Neuronal stem cell (in vitro differentiated cells): ENCODE measurements at places on chromosomes 3 and 15.

DNA sequence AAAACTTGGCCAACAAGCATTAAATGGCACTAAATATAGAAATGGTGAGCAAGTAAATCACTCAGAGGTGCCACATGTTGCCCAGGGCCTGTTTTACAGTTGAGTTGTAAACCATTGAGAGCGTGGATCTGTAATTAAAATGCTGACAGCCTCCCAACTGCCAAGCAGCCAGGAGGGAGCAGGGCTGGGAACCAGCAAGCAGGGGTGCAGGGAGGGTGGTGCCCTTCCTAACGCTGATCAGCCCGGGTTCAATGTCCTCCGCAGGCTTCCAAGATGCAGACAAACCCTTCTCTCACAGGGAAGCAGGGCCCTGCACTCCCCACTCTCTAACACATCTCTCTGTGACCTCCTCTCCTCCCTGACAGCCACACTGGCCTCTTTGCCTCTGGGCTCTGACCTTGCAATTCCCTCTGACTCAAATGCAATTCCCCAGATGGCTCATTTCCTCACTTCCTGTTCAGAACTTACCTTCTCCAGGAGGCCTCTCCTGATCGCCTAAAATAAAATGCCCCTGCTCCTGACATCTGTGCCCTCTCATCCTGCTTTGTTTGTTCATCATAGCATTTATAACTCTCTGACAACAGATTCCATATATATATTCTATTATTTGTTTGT, 40.0 kb downstream of the WNT7A start:
- no peak for DNase-seq

- DNase-seq, result no peak
Observed at GRCh38 chr3:149214702-149215101, 6.9 kb downstream of the CP start.

- no peak for DNase-seq
Observed at GRCh38 chr3:125010393-125010792, 45.4 kb downstream of the HEG1 start.

DNA sequence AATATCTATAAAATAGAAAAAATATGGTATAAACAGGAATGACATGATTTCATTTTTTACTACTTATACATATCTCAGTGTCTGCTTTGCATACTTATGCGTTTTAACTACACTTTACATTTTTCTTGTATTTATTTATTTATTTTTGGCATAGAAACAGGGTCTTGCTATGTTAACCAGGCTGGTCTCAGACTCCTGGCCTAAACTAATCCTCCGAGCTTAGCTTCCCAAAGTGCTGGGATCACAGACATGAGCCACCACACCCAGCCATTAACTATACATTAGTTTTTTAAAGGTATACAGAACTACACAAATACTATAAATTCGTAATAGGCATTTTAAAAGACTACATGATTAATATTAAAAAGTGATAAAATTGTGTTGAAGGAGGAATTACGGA, 9.1 kb downstream of the ADAM10 start:
- no peak for DNase-seq

GRCh38 chr3:171811295-171811912, 1.1 kb upstream of the PLD1 start:
- no peak for DNase-seq

DNA sequence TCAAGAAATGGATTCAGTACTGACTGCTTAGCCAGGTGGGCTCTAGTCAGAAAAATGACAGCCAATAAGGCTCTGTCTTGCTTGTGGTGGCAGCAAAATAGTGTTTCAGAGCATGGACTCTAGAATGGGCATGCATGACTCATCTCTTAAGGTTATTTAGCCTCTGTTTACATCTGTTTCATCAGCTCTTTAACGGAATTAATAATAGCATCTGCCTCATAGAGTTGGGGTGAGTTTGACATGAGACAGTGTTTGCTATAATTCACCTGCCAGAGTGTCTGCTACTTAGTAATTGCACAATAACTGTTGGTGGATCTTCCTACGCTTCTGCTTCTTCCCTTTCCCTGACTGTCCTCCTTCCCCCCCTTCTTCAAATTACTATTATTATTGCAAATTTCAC, 350.4 kb upstream of the SEMA6D start:
- DNase-seq, result no peak

DNA sequence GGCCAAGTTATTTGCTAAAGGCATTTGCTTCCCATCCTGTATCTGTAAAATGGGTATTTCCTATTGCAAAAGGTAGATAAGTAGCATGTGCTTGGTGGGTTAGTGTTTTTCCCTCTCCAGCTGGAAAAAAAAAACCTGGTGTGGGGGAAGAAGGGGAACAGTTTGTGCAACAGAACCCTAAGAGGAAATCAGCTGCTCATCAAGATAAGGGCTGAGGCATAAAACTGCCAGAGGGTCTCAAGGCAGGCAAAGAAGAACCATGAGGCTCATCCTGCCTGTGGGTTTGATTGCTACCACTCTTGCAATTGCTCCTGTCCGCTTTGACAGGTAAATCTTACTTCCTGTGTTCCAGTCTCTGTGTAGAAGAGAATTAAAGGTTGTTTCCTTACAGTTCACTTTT, at the start of gene CPA3:
Gene CPA3 (plus strand): TSS at position 248 of the 400 bp plus-strand sequence. CDS start 12 bp downstream, at position 260.
- no peak for DNase-seq

GRCh38 chr3:128923576-128923975, 44.2 kb downstream of the ACAD9 start:
- no peak for DNase-seq

DNA sequence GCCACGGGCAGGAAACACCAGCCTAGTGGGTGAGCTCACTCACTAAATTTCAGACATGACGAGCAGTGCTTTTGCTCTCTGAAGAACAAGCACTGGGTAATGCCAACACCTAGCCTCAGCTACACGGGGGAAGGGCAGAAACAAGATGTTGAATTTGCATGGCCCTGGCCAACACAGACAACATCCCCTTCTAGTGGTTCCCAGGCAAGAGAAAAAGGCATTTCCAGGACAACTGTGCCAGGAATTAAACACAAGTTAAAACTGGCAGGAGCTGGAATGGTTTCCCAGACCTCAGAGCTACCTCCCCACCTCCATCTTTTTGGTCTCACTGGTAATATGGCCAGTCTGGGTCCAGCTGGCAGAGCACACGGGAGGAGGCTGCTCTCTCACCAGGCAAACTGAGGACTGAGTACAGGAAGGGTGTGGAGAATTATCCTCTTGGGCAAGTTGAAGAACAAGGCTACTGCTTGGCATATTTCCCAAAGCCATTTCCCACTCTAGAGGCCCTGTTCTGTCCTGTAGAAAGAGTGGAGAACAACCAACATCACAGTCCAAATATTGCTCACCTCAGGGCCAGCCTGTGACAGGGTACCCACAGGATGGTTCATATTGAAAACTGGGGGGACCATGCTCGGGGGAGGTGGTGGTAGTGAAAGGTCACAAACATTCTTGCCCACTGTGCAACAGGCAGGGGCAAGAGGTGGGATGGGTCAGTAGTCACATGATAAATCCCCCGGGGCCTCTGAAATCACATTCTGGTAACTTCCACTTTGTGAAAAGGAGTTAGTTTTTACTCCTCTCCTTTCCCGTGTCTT, 26.5 kb downstream of the TSPAN3 start:
- DNase-seq, result no peak

DNA sequence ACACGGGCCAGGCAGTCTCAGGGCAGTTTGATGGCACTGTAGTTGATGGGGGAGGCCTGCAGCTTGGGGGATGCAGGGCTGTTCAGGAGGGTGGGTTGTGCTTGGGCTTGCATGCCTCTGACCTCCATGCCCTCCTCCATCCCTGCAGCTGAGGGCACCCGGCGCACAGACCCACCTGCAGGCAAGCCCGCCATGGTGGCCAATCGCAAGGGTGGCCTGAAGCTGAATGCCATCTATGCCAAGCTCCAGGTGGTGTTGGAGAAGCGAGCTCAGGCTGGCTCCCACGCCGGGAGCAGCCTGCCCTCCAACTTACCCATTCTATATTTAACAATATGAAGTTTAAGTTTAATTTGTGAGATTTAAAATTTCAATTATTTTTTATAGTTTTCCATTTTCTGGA, 228.7 kb upstream of the DPH6 start:
- no peak for DNase-seq

DNA sequence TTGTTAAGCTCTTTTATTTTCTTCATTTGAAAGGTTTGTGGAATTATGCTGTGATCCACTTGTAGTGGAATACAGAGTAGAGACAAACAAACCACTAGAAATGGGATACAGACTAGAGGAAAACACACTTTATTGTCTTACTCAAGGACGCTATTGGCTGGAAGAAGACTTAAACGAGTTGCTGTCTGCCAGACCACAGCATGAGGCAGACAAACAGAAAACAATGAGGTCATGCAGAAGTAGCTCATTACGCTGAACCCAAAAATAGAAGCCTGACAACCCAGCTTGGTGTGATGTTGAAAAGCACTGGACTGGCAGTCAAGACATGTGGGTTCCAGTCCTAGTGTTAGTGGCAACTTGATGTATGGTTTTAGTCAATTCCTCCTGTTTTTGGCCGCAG, 62.4 kb upstream of the P3H2 start:
- DNase-seq, result peak; percentile 43

GRCh38 chr3:98730338-98730737, 32.8 kb upstream of the ST3GAL6 start:
- no peak for DNase-seq

GRCh38 chr15:60191016-60191415, 186.9 kb downstream of the FOXB1 start:
- DNase-seq, result no peak
